ENCODE measurements at places on chromosomes 1 and 21. TPM values are rescaled to one million over a fixed set of nuclear protein-coding genes. Genes with fewer than 3 reads are reported as not detected.

CFHR4 gene
- not detected for total RNA-seq

OR2L8 gene
- not detected for total RNA-seq

CATSPERE gene
- total RNA-seq: 0.34 TPM

DNA sequence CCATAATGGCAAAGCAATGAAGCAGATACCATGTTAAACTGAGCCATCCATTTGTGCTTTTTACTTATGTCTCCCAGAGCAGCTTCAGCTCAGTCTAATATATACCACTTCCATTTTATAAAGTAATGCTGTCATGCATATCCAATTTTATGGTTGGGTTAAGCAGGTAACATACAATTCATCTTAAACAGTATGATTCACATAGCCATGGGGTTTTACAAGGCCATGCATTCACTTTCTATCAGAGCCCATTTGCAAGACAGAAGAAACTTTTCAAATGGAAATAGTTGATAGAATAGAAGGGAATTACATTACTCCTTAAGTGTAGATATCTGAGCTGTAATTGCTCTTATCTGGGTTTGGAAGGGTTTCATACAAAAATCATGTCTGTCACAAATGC lies 580.5 kb upstream of the CXADR start:
- H3K27ac ChIP-seq: no peak overlapping the region
- H3K36me3 ChIP-seq: no peaks in the 10 kb centered on the region
- no peak overlapping the region for H3K4me3 ChIP-seq
- DNase-seq: no peak

DNA sequence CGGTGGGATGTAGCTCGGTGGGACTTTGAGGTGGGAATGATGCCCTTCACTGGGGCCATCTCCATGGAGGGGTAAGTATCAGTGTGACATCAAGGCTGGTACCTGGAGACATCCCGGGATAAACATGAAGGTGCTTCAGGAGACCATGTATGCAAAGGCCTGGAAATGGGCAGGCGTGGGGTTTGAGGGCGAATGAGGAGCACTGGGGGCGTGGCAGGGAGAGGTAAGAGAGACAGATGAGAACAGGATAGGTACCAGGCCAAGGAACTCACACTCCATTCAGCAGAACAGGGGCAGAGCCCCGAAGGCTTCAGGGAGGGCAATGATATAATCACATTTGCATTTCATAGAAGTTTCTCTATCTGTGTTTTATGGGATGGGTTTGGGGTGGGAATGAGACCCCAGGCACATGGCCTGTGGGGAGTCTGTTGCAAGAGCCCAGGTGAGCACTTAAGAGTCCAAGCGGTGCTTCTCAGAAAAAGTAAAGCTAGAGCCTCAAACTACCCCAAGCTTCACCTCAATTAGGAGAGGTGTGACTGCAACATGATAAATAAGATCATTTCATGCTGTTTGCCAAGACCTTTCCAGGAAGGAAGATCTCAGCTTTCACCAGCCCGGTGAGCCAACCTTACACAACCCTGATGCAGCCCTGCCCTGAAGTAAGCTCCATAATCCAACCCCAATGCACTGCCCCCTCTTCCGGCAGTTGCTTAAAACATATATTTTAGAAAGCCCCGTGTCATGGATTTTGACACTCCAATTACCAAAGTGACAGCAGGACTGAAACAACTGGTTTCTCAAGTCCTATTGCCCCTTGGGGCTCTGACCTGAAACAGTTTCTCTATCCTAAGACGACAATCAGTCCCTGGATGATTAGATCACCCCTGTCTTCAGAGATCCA lies 7.4 kb downstream of the S100A9 start:
- no peaks in the 10 kb centered on the region for H3K4me1 ChIP-seq
- H3K27me3 ChIP-seq: peaks cover 28% of the 10 kb centered on the region
- no peak overlapping the region for H3K27ac ChIP-seq
- H3K4me3 ChIP-seq: no peak overlapping the region

GRCh38 chr1:192867180-192867579 lies 58.3 kb downstream of the RGS2 start:
- no peaks in the 10 kb centered on the region for H3K36me3 ChIP-seq
- no peak overlapping the region for H3K27ac ChIP-seq
- H3K27me3 ChIP-seq: no peaks in the 10 kb centered on the region
- DNase-seq: no peak

- H3K27me3 ChIP-seq: no peaks in the 10 kb centered on the region
- DNase-seq: no peak
- H3K4me1 ChIP-seq: no peaks in the 10 kb centered on the region
- no peak overlapping the region for H3K4me3 ChIP-seq
Measured at GRCh38 chr1:69110851-69111250, 456.9 kb upstream of the LRRC7 start.

- no peak overlapping the region for H3K27ac ChIP-seq
- no peak for DNase-seq
- H3K4me3 ChIP-seq: no peak overlapping the region
- H3K27me3 ChIP-seq: no peaks in the 10 kb centered on the region
- H3K36me3 ChIP-seq: no peaks in the 10 kb centered on the region
Measured at GRCh38 chr1:5661196-5662085, 330.8 kb downstream of the NPHP4 start.

DNA sequence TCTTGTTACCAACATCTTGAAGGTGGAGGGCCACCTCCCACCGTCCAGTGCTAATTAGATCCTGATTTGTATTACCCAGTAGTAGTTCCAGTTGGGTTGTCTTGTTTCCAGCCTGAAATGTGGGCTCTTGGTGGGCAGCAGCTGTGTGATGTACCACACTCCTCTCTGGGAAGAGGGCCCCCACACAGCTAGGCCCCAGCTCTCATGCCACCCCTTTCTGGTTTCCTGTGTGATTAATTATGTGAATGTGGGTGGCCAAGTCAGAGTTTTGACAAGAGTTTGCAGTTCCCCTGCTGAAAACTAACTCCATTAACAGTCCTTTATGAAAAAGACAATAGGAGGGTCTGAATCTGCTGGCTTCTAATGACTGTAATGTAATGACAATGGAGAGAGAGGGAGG lies 3.8 kb downstream of the HMGB4 start:
- H3K4me1 ChIP-seq: no peaks in the 10 kb centered on the region
- DNase-seq: no peak
- no peak overlapping the region for H3K27ac ChIP-seq
- H3K4me3 ChIP-seq: no peak overlapping the region
- H3K36me3 ChIP-seq: no peaks in the 10 kb centered on the region

DNA sequence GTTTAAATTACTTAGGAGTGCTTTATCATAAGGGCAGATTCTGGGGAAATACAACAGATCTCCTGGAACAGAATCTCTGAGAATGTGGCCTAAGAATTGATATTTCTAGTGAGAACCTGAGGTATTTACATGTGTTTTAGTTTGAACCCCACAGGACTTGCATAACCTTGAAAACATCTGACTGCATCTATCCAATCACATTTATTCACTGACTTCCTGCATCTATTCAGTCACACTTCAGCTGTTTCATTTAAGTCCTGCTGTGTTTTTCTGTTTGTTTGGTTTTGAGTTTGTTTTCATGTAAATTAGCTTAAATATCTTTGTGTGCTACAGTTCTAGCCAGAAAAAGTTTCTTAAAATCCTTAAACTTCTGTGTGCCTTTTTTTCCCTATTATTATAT lies 1260.7 kb downstream of the PLA2G4A start:
- no peak overlapping the region for H3K27ac ChIP-seq
- DNase-seq: no peak
- H3K27me3 ChIP-seq: no peaks in the 10 kb centered on the region
- H3K4me1 ChIP-seq: no peaks in the 10 kb centered on the region
- no peak overlapping the region for H3K4me3 ChIP-seq
